Endothelial cell (in vitro differentiated cells): ENCODE measurements at places on chromosomes 4 and X. TPM values are rescaled to one million over a fixed set of nuclear protein-coding genes. Genes with fewer than 3 reads are reported as not detected.

The COX7B2 gene
- total RNA-seq: not detected

The GLRA2 gene
- not detected for total RNA-seq

GRCh38 chr4:26212528-26212927 is 108.3 kb upstream of the RBPJ start:
- H3K4me3 ChIP-seq: no peak overlapping the region
- no peak for DNase-seq
- H3K27ac ChIP-seq: no peak overlapping the region
- H3K36me3 ChIP-seq: no peaks in the 10 kb centered on the region
- H3K4me1 ChIP-seq: no peaks in the 10 kb centered on the region

The ARMCX5 gene
- total RNA-seq: 9.5 TPM

GRCh38 chrX:15854080-15854655 is 445 bp downstream of the AP1S2 start:
- H3K27me3 ChIP-seq: peaks cover 2% of the 10 kb centered on the region
- no peak overlapping the region for H3K27ac ChIP-seq
- peak overlapping the region; percentile 90 for H3K4me3 ChIP-seq
- peak; percentile 42 for DNase-seq
- H3K36me3 ChIP-seq: peaks cover 12% of the 10 kb centered on the region

GRCh38 chr4:108881986-108882385 is 119.1 kb upstream of the ETNPPL start:
- H3K4me3 ChIP-seq: no peak overlapping the region
- H3K36me3 ChIP-seq: no peaks in the 10 kb centered on the region

DNA sequence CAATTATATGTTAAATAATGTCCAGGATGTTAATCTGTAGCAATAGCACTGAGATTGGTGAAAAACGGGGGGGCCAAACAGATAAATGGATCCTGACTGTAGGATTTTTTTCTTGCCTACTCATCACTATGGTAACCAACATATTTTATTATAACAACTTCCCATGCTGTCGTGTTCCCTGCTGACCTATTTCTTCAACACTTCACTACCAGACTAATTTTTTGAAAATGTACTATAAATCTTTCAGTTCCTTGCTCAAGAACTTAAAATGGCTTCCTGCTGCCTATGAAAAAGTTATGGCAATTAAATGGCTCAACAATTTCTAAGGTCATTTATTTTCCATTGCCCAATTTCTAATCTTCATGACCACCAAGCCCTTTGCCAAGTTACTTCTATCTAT is 38.9 kb upstream of the CFAP47 start:
- no peak overlapping the region for H3K4me3 ChIP-seq
- no peaks in the 10 kb centered on the region for H3K4me1 ChIP-seq
- H3K36me3 ChIP-seq: no peaks in the 10 kb centered on the region
- DNase-seq: no peak
- H3K27me3 ChIP-seq: no peaks in the 10 kb centered on the region

The NHSL2 gene
- 57.6 TPM for total RNA-seq

GRCh38 chr4:6507345-6507744 is 34.9 kb upstream of the PPP2R2C start:
- H3K4me3 ChIP-seq: no peak overlapping the region
- H3K4me1 ChIP-seq: peaks cover 4% of the 10 kb centered on the region
- no peak overlapping the region for H3K27ac ChIP-seq
- H3K27me3 ChIP-seq: peaks cover 16% of the 10 kb centered on the region
- DNase-seq: no peak

GRCh38 chrX:133630362-133630761 is 215.1 kb upstream of the GPC4 start:
- H3K4me3 ChIP-seq: no peak overlapping the region
- H3K27ac ChIP-seq: no peak overlapping the region
- no peaks in the 10 kb centered on the region for H3K27me3 ChIP-seq
- H3K4me1 ChIP-seq: peaks cover 6% of the 10 kb centered on the region
- H3K36me3 ChIP-seq: no peaks in the 10 kb centered on the region

The CSTF2 gene
- 19.3 TPM for total RNA-seq

The TKTL2 gene
- total RNA-seq: not detected

The LNX1 gene
- total RNA-seq: 25.7 TPM

The ADH6 gene
- total RNA-seq: not detected

The SYN1 gene
- total RNA-seq: 2.9 TPM

DNA sequence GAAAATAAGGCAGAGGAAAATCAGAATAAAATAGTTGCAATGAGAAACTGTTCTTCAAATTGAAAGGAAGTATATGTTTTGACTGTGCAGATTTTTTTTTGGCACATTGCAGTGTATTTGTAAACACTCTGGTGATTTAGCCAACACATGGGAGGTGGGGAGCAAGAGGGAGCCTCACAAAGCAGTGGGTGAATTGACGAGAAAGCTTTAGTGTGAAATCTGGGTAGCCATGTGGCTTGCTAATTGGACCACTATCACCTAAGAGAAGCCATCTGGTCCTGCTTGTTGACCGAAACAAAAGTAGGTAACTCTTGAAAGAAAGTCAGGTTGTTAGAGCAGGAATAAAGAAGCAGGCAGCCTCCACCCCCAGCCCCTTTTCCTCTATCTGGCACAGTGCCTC is 10.4 kb downstream of the CLCN5 start:
- H3K4me1 ChIP-seq: no peaks in the 10 kb centered on the region
- no peaks in the 10 kb centered on the region for H3K36me3 ChIP-seq
- H3K27me3 ChIP-seq: no peaks in the 10 kb centered on the region
- H3K4me3 ChIP-seq: no peak overlapping the region

DNA sequence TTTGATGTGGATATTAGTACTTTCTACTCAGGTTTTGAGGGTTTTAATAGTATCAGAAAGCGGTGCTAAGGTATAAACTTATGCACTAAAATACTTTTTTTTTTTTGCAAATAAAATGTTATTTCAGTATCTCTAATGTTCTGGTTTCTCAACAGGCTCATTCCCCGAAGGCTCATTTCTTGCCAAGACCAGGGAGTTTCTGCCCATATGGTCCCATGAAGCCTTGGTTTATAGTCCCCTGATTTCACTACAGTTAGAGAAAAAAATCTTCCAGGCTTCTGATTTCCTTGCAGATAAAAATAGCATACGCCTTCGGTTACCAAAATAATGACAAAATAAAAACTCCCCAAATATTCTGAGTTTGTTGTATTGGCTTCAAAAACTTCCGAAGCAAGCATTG is 814.2 kb upstream of the PABPC4L start:
- H3K27me3 ChIP-seq: peaks cover 2% of the 10 kb centered on the region
- H3K4me3 ChIP-seq: no peak overlapping the region
- DNase-seq: no peak
- H3K36me3 ChIP-seq: no peaks in the 10 kb centered on the region

GRCh38 chr4:94798808-94799207 is 41.1 kb downstream of the BMPR1B start:
- H3K4me1 ChIP-seq: no peaks in the 10 kb centered on the region
- no peak overlapping the region for H3K4me3 ChIP-seq
- no peak overlapping the region for H3K27ac ChIP-seq
- no peak for DNase-seq
- no peaks in the 10 kb centered on the region for H3K27me3 ChIP-seq

The ZAR1 gene
- not detected for total RNA-seq

GRCh38 chrX:34657726-34658070 is 613 bp upstream of the TMEM47 start:
- peaks cover 8% of the 10 kb centered on the region for H3K4me1 ChIP-seq
- peak; percentile 2 for DNase-seq
- H3K36me3 ChIP-seq: peaks cover 3% of the 10 kb centered on the region
- H3K27ac ChIP-seq: no peak overlapping the region
- H3K27me3 ChIP-seq: no peaks in the 10 kb centered on the region
